ENCODE measurements at places on chromosomes 6 and 20.

GRCh38 chr6:42429836-42430235, 21.9 kb downstream of the TRERF1 start:
- no peak for DNase-seq

DNA sequence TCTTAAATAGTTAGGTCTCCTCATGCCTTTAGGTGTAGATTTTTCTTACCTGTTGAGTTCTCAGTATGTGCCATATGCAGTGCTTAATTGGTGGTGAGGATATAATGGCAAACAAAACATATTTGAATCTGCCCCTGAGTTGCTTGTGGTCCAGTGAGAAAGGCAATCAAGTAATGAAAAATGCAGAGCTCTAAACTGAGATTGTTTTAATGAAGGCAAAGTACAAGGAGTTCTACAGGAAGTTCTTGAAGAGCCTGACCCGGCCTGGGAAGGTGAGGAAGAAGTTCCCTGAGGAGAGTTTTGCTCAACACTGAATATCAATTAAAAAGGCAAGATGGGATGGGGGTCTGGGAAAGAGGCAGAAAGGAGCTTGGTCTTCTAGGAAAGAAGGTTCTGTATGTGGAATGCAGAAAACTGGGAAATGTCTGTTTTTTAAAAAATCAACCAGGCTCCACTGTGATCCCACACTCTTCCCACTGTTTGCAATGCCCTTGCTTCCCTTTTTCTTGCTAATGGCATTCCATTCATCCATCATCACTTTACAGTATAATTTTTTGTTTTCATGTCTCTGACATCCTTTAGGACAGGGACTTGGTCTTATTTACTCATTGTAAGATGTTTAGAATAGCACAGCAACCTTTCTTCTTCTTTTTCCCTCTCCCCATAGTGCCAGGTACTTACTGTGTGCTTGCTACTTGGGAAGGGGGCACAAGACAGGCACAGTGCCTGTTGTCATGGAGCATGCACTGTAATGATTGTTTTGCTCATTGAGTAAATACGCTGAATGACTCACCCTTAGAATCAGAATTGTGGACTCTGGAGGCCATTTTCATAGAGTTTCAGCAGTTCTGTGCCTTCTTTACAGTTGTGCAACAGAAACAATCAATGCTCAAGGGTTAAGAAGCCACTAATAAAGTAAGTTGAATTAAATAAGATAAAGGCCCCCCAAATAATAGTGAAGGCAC, 64.3 kb downstream of the ANKS1A start:
- DNase-seq: peak; percentile 20

GRCh38 chr6:167898673-167899311, 72.1 kb downstream of the AFDN start:
- DNase-seq: no peak

GRCh38 chr20:2403291-2404052, 22.8 kb downstream of the TGM6 start:
- DNase-seq: no peak

- DNase-seq: no peak
Measured at GRCh38 chr6:136085370-136086115, 164.6 kb downstream of the MTFR2 start.

GRCh38 chr6:27138406-27138805, 109.1 kb upstream of the PRSS16 start:
- no peak for DNase-seq

- no peak for DNase-seq
Measured at GRCh38 chr6:52591832-52592231, 15.0 kb upstream of the TRAM2 start.

DNA sequence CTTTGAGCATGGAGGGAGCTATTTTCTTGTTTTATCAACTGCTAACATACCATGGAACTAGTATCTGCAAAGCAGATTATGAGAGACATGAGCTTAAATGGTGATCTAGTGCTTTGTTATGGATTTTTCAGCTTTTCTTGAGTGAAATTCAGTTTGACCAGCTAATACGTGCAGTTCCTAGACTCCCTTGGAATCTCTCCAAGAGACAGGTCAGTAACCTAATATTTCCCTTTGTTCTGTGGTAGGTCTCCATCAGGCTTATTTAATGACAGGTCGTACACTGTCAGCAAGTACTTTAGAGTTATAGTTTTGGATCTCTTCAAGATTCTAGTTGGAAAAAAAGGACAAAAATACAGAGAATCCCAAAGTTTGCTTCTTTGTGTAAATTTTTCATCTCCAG, 43.9 kb downstream of the HDAC2 start:
- DNase-seq: no peak
